Ascending aorta (tissue), 2 donors: ENCODE measurements at places on chromosomes 11 and 22. TPM values are rescaled to one million over a fixed set of nuclear protein-coding genes. Genes with fewer than 3 reads are reported as not detected.
A peak's percentile ranks its signal among the peaks of the same experiment; 100 is the strongest.

DNA sequence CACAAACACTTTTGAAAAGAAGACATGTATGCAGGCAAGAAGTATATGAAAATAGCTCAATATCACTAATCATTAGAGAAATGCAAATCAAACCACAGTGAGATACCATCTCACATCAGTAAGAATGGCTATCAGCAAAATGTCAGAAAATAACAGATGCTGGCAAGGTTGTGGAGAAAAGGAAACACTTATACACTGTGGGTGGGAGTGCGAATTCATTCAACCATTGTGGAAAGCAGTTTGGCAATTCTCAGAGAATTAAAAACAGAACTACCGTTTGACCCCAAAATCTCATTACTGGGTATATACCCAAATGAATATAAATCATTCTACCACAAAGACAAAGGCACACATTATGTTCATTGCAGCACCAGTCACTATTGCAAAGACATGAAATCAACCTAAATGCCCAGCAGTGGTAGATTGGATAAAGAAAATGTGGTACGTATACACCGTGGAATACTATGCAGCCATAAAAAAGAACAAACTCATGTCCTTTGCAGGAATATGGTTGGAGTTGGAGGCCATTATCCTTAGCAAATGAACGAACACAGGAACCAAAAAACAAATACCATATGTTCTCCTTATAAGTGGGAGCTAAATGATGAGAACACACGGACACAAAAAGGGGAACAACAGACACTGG is 18.5 kb downstream of the MMP13 start:
- no peaks in the 10 kb centered on the region for H3K36me3 ChIP-seq
- H3K27me3 ChIP-seq = no peaks in the 10 kb centered on the region
- no peak overlapping the region for H3K4me3 ChIP-seq
- DNase-seq = no peak
- no peaks in the 10 kb centered on the region for H3K4me1 ChIP-seq
- no peak overlapping the region for H3K27ac ChIP-seq

DNA sequence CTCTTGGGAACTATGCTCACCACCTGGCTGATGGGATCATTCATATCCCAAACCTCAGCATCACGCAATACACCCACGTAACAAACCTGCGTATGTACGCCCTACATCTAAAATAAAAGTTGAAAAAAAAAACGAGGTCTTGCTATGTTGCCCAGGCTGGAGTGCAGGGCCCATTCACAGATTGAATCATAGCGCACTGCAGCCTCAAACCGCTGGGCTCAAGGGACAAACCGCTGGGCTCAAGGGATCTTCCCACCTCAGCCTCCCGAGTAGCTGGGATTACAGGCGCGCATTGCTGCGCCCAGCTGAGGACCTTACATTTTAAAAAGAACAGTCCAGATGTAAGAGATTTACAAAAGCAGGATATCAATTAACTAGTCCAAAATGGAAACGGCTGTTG is 41.9 kb upstream of the EMID1 start:
- no peak for DNase-seq
- no peaks in the 10 kb centered on the region for H3K36me3 ChIP-seq
- H3K27ac ChIP-seq = no peak overlapping the region
- H3K4me3 ChIP-seq = no peak overlapping the region

The OR52A1 gene
- total RNA-seq = not detected

- H3K36me3 ChIP-seq = no peaks in the 10 kb centered on the region
- no peaks in the 10 kb centered on the region for H3K27me3 ChIP-seq
- H3K4me1 ChIP-seq = no peaks in the 10 kb centered on the region
- H3K27ac ChIP-seq = no peak overlapping the region
- no peak for DNase-seq
Measured at GRCh38 chr11:126782810-126783209, 217.8 kb downstream of the KIRREL3 start.

GRCh38 chr11:45450189-45450588 is 164.0 kb upstream of the SYT13 start:
- no peaks in the 10 kb centered on the region for H3K27me3 ChIP-seq
- H3K36me3 ChIP-seq = no peaks in the 10 kb centered on the region
- H3K27ac ChIP-seq = no peak overlapping the region
- no peak for DNase-seq
- H3K4me3 ChIP-seq = no peak overlapping the region
- H3K4me1 ChIP-seq = no peaks in the 10 kb centered on the region

DNA sequence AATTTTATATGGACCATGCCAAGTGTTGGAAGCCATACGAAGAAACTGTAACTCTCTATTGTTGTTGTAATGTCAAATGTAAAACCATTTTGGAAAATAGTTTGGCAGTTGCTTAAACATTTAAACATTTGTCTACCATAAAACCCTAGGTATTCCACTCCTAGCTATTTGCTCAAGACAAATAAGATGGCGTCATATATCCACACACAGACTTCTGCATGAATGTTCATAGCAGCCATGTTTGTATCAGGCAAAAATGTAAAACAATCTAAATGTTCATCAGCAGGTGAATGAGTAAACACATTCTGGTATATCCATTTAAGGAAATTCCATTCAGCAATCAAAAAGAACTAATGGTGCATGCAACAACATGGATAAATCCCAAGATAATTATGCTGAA is 27.9 kb downstream of the OR9I1 start:
- H3K36me3 ChIP-seq = no peaks in the 10 kb centered on the region
- no peak overlapping the region for H3K27ac ChIP-seq
- DNase-seq = no peak
- H3K4me3 ChIP-seq = no peak overlapping the region

GRCh38 chr11:61516675-61517572 is 8.4 kb downstream of the LRRC10B start:
- DNase-seq = peak; percentile 72
- H3K27ac ChIP-seq = no peak overlapping the region
- no peaks in the 10 kb centered on the region for H3K4me1 ChIP-seq
- H3K36me3 ChIP-seq = no peaks in the 10 kb centered on the region

The SAA2 gene
- total RNA-seq = 77.4 TPM

The NECTIN1 gene
- 1.6 TPM for total RNA-seq

- no peaks in the 10 kb centered on the region for H3K4me1 ChIP-seq
- no peaks in the 10 kb centered on the region for H3K27me3 ChIP-seq
- no peak overlapping the region for H3K27ac ChIP-seq
- DNase-seq = no peak
Measured at GRCh38 chr11:37107415-37107814, 509.4 kb upstream of the RAG2 start.

DNA sequence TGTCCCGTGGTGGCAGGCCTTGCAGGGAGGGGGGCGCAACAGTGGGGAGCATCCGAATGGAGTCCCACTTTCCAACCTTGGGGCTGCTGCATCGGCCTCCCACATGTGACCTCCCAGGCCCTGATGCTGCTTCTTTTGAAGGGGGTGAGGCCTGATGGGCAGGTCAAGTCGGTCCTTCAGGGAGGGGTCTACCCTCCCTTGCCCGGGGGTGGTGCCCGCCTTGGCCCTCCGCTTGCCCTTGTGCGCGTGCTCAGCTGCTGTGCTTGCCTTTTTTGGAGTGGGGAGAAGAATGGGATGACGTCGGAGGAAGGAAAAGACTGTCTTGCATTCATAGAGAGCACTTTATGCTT is 66.9 kb downstream of the PRDM11 start:
- peak overlapping the region; percentile 32 for H3K27ac ChIP-seq
- H3K27me3 ChIP-seq = no peaks in the 10 kb centered on the region

DNA sequence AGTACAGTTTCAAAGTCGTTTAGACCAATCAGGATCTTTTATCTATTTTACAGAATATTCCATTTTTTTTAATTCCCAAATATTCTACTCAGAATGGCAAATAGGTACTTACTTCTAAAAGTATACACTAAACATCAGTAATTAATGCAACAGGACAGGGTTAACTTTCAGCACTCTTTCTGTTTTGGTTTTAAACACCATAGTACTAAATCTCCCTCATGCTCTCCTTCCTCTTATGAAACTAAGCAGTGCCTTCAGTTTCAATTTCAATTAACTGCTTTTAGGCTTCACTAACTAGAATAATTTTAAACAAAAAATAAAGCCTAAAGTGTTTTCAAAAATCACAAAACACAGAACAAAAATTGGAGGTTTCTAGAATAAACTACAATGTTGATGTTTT is 57.9 kb downstream of the NOX4 start:
- no peaks in the 10 kb centered on the region for H3K4me1 ChIP-seq
- H3K27ac ChIP-seq = no peak overlapping the region
- H3K4me3 ChIP-seq = no peak overlapping the region
- H3K36me3 ChIP-seq = peaks cover 31% of the 10 kb centered on the region
- no peaks in the 10 kb centered on the region for H3K27me3 ChIP-seq
